ENCODE measurements at places on chromosomes 7 and 10.

DNA sequence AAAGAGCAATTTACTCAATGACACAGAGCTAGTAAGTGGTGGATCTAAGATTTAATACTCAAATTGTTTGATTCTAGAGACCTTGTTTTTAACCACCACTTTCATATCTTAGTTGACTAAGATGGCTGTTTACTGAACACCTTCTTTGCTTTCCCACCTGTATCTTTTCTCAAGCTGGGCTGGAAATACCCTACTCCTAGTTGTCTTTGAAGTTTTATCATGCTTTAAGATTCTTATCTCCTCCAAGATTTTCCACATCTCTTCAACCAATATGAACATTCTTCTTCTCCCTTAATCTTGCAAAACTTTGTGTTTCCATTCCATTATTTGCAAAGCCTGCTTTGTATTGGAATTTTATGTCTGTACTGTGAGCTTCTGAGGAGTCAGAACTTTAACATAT, 157.9 kb downstream of the NXPH1 start:
- DNase-seq: no peak

- no peak for DNase-seq
These were observed 51.6 kb upstream of the LAMB1 start for GRCh38 chr7:108054537-108054936.

DNA sequence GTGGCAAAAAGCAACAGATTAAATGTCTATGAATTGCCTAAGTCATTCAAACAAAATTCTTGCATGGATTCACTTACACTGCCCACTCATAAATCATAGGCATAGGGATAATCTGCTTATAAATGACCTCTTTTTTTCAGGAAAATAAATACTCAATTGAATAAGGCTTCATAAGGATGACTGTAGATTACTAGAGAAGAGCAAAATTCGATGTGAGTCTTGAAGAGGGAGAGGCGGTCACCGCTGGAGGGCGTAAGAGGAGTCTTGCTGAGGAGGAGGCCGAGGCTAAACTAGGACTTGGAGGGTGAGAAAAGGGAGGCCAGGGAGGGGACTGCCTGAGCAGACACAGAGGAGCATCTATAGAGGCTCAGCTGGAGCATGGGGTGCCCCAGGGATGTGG, 135.4 kb upstream of the RSU1 start:
- DNase-seq: no peak

GRCh38 chr10:119655566-119656001, 4.4 kb downstream of the BAG3 start:
- DNase-seq: no peak

DNA sequence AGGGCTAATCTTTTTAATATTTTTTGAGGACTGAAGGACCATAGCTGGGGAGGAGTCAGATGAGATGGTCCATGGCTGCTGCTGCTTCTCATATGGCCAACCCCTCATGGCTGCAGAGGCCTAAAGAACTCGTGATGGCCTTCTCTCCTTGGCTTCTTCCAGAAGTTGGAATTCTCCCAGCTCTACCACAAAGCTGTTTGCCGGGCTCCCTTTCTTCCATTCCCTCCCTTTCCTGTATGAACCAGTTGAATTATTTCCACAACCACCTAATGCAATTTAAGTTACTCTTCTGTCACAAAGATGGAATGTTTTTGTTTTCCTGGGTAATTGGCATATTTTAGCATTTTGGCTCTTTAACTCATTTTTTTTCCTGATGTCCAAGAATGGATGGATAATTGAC, 80.7 kb downstream of the PHTF2 start:
- DNase-seq: no peak

DNA sequence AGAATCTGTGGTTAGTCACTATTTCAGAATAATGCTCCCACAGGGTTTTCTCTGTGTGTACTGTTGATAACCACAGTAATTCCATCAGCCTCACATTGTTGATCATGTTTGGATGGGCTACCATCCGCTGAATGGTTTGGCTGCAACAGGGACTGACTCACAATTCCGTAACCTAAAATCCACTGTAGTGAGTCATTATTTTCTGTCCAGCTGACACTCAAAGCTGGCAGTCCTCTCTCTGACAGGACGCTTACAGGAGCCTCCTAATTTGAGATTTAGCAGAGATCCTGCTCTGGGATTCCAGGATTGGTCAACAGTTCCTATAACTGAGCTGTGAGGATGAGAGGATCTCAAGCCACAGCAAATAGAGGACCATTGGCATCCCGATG, 32.7 kb downstream of the VWA2 start:
- DNase-seq: no peak

- no peak for DNase-seq
These were observed 24.0 kb upstream of the NPS start for GRCh38 chr10:127524908-127525665.

DNA sequence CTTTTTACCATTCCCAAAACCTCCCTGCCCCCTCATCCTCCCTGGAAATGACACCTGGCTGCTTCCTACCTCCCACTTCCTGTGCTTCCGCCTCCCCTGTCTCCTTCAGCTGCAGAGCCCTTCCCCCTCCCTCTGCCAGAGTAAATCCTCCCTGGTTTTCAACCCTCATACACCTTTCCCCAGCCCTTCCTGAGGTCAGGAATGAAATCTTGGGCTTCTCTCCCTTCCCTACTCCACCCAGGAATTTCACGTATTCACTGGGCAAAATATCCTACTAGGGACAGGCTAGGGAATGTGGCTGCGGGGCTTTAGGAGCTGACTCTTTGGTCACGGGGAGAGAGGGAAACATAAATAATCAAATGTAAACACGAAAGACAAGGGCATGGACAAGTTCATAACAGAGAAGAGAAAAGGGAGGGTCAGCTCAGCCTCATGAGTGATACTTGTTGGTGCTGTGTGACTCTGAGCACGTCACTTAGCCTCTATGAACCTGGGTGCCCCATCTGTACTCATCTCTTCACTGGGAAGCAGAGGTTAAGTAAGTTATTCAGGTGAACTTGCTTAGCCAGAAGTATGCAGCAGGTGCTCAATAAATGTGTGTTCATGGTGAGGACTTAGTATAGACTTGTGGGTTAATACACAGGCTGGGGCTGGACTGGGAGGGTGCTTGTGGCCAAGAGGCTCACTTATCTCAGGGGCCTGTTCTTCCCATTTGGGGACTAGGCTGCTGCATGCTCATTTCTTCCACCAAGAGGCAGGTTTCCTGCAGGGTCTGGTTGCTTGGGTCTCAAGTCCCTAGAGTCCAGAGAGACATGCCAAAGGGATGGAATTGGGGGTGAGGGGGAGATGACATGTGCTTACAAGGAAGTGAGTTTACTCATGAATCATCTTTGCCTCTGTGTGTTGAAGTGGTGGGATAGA, 10.0 kb upstream of the DUSP5 start:
- no peak for DNase-seq

- no peak for DNase-seq
These were observed 27.9 kb upstream of the CDK14 start for GRCh38 chr7:90568213-90568612.

DNA sequence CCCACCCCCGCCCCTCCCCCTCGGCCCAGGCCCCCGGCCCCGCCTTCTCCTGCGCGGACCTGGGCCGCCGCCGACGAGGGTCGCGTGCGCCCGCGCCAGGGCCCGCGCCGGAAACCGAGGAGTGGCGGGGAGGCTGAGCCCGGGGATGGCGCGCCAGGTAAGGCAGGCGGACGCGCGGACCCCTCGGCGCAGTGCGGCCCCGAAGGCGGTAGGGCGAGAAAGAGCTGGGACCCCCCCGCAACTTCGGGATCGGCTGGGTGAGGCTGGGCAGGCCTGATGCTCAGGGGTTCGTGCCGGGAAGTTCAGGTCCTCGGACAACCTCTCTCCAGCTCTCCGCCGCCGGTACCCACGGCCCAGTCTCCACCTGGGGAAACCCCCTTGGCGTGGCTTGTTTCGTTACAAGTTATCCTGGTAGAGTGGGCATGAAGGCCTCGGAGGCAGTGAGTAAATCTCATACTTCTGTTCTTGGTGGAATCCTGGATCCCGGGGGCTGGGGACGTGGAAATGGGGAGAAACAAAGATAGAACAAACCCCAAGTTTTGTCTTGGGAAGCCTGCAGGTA, 58.4 kb downstream of the ZNF467 start:
- no peak for DNase-seq

DNA sequence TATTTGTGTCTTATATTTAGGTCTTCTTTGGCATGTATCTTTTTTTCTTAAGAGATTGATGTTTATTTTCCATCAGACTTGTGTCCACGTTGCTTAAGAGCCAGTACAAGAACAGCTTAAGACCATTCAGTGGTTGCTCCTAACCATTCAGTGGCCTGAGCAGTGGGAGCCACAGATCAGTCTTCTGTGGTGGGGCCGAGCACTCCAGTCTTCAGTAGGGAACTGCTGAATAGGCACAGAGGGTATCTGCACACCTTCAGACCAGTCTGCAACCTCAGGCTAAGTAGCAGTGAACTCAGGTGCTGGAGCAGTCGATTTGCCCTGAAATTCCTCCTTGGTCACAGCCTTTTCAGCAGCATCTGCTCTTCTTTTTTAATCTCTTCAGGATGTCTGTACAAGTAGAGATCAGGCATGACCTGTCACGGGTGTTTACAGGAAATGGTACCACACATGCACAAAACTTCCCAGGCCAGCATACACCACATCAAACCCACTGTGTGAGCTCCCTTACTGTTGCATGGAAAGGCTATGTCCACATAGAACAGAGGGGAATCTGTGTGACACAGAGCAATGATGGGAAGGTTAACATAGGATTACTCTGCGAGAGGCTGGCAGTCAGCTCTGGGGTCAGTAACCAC, 51.5 kb downstream of the FAM107B start:
- DNase-seq: no peak

DNA sequence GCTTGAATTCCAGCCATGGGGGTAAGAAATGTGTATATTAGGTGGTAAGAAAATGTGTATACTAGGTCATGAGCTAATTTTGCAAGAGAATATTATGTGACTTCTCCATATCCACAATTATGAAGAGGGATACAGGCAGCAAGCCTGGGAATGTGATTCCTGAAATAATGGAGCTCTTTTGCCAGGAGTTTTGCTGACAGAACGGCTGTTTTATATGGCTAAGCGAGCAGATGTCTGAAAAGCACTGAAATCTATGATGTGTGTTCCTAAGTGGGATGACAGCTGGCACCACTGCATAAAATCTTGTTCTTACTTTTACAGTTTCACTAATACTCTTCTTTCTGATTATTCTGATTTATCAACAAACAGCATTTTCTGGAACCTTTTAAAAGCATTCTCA, 386.0 kb upstream of the HPS1 start:
- no peak for DNase-seq

DNA sequence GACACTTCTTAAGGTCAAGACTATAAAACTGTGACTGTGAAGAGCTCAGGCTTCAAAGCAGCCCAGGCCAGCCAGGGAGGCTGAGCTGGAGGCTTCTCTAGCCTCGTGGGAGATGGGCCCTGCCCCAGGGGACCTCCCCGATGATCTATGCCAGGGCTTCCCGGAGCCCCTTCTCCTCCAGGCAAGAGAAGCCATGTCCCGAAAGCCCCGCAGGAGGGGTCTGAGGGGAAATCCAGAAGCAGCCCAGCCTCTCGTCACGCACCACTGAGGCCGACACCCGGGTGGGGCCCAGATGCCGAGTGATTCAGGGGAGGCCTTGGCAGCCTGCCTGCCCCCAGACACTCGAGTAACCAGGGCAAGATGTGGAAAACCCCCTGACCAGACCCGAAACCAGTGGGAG, 63.7 kb downstream of the PROSER2 start:
- no peak for DNase-seq

- no peak for DNase-seq
These were observed 39.0 kb downstream of the TAC1 start for GRCh38 chr7:97770850-97771249.

GRCh38 chr10:28580825-28581224, 47.9 kb downstream of the WAC start:
- DNase-seq: no peak

GRCh38 chr10:96910488-96911395, 78.6 kb downstream of the LCOR start:
- DNase-seq: peak; percentile 62

GRCh38 chr7:104843198-104843597, 170.8 kb upstream of the KMT2E start:
- no peak for DNase-seq

DNA sequence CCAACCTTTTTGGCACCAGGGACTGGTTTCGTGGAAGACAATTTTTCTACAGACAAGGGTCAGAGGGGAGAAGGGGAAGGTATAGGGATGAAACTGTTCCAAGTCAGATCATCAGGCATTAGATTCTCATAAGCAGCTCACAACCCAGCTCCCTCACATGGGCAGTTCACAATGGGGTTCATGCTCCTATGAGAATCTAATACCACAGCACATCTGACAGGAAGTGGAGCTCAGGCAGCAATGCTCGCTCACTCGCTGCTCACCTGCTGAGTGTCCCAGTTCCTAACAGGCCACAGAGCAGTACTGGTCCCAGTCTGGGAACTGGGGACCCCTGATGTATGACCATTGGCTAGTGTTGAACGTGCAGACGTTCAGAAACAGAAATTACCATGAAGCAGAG, 63.7 kb downstream of the ATE1 start:
- DNase-seq: no peak

- DNase-seq: no peak
These were observed 3.8 kb upstream of the CRCP start for GRCh38 chr7:66110856-66111255.

- DNase-seq: no peak
These were observed 659.5 kb upstream of the NRG3 start for GRCh38 chr10:81215498-81215897.

GRCh38 chr7:141073641-141074161, at the start of gene TMEM178B:
TMEM178B (plus strand) TSS chr7:141074064.
- DNase-seq: no peak

DNA sequence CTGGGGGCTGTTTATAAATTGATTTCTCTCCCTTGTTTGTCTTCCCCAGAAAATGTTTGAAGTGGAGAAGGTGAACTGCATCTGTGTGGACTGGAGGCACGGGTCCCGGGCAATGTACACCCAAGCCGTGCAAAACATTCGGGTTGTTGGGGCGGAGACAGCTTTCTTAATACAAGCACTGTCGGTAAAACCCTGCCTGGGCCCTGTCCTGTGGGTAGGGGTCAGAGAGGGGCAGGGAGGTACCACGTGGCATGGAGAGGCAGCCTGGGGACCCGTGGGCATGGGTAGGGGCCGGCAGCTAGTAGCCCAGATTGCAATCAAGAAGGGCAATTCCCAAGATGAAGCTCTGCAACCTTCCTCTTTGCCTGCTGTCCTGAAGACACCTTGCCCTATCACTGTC, 6.1 kb downstream of the PNLIPRP2 start:
- no peak for DNase-seq

- no peak for DNase-seq
These were observed 112.5 kb upstream of the ANLN start for GRCh38 chr7:36277249-36277542.

GRCh38 chr10:58765910-58766309, 253.2 kb downstream of the BICC1 start:
- DNase-seq: no peak

- DNase-seq: no peak
These were observed 83.2 kb upstream of the CHST15 start for GRCh38 chr10:124176349-124177179.

- no peak for DNase-seq
These were observed 185.4 kb downstream of the JCAD start for GRCh38 chr10:29873941-29874484.
